Stimulated activated CD4-positive, alpha-beta T cell treated with anti-CD3 and anti-CD28 coated beads, Interleukin-1b, Interleukin-23, amount 100 ng/mL, for 1 hour (primary cell): ENCODE measurements at places on chromosomes 2 and 18.

DNA sequence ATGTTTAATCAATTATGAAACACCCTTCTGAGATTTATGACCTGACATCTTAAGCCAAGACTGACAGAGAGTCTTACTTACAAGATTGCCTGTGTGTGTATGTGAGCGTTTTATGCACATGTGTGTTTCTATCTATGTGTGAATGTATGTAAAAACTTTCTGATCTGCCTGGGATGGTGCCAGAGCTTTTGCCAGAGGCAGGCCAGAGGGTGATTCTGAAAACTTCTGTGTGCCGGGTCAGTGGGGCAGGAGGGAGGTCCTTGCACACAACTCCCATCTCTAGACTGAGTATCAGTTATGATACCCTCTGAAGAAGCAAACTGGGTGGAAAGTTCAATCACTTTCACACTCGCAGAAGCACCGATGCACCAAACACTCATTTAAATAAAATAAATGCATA is 335.0 kb upstream of the NT5C1B start:
- DNase-seq, result no peak

DNA sequence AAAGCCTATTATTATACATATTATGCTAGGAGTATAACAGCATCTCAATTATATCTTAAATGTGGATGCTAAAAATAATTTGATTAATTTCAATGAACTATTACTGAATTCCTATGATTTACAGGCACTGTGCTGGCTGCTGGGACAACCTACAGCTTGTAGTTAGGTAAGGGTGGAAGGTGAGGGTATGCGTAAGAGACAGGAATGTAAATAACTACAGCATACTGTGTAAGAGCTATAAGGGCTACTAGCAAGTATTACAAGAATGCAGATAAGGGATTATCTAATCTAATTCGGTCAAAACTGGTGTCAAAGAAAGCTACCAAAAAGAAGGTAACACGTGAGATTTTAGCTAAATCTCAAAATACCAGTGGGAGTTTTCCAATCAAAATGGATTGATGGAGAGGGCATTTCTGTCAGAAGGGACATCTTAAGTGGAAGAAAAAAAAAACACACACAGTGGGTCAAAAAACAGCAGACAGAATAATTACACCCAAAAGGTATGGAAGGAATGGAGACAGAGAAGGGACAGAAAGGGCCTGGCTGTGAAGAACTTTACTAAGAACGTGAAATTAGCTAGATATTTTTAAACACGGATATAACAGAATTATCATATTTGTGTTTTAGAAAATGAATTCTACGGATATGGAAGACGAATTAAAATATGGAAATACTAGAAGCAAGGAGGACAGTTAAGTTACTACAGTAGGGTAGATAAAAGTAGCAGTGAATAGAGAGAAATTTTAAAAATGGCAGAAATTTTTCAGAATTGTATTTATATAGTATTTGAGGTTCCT is 47.1 kb downstream of the STRN start:
- no peak for DNase-seq

DNA sequence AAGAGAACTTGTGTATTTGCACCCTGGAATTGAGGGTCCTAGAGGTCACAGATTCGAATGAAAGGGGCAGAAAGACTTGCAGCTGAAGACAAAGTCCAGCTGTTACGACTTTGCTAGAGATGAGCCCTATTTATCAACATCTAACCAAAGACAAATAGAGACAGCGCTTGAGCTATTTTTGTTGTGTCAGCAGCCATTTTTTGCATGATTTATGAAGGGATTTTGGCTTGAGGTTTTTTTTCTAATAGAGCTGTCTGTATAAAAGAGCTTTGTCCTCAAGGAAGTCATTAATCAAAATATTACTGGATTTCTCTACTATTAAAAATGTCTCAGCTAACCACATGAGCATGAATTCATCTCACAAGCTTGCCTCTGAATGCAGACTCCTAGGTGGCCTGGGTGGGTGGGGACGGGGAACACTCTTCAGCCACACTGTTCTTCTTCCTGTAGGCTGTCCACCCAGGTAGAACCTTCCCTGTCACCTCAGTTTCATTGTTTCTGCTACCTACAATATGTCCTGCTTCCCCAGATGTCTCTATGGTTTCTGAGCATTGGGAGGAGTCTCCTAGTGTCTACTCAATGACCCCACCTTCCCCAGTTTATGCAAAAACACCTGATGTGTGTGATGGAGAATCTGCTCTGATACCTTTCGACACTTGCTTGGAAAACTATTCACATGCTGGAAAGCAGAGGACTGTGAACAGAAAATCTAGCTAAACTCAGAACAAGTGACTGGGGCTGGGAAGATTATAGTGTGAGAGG is 7.2 kb upstream of the CD226 start:
- DNase-seq, result no peak

GRCh38 chr2:207558079-207558491 is 28.3 kb downstream of the CREB1 start:
- no peak for DNase-seq

- no peak for DNase-seq
These were observed 273.2 kb upstream of the PARD3B start for GRCh38 chr2:204272089-204272488.
